ENCODE measurements at places on chromosomes 7 and 10. TPM values are rescaled to one million over a fixed set of nuclear protein-coding genes. Genes with fewer than 3 reads are reported as not detected.
A peak's percentile ranks its signal among the peaks of the same experiment; 100 is the strongest.

Gene HOXA6
- total RNA-seq = not detected

Gene SCART1
- total RNA-seq = 1.3 TPM

Gene TSPAN33
- 11.5 TPM for total RNA-seq

Gene FFAR4
- 0.19 TPM for total RNA-seq

DNA sequence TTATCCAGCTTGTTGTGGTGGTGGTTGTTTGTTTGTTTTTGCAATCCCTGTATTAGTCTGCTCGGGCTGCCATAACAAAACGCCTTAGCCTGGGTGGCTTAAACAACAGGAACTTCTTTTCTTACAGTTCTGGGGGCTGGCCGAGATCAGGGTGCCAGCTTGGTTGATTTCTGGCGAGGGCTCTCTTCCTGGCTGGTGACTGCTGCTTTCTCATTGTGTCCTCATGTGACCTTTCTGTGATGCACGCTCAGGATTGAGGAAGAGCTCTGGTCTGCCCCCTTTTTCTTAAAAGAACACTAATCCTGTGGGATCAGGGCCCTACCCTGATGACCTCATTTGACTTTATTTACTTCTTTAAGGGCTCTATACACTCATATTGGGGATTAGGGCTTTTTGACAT is 107.1 kb upstream of the NRP1 start:
- DNase-seq = no peak
- H3K36me3 ChIP-seq = no peaks in the 10 kb centered on the region
- H3K27me3 ChIP-seq = no peaks in the 10 kb centered on the region
- H3K4me3 ChIP-seq = no peak overlapping the region

- no peaks in the 10 kb centered on the region for H3K27me3 ChIP-seq
- H3K36me3 ChIP-seq = no peaks in the 10 kb centered on the region
- DNase-seq = no peak
- H3K4me1 ChIP-seq = peaks cover 7% of the 10 kb centered on the region
- no peak overlapping the region for H3K4me3 ChIP-seq
These were observed 299.7 kb upstream of the CSTF2T start for GRCh38 chr10:51999096-51999495.

- H3K27ac ChIP-seq = no peak overlapping the region
- peak overlapping the region; percentile 69 for H3K4me3 ChIP-seq
- peaks cover 56% of the 10 kb centered on the region for H3K36me3 ChIP-seq
- no peak for DNase-seq
- no peaks in the 10 kb centered on the region for H3K27me3 ChIP-seq
These were observed 7.5 kb downstream of the LMOD2 start for GRCh38 chr7:123663200-123663599.

GRCh38 chr10:110679486-110680272 is 35.5 kb downstream of the RBM20 start:
- DNase-seq = peak; percentile 76
- no peak overlapping the region for H3K4me3 ChIP-seq
- H3K4me1 ChIP-seq = peaks cover 43% of the 10 kb centered on the region
- peak overlapping the region; percentile 89 for H3K27ac ChIP-seq
- no peaks in the 10 kb centered on the region for H3K27me3 ChIP-seq

GRCh38 chr7:50449881-50450589 is at the start of gene FIGNL1:
FIGNL1 (minus strand) TSS chr7:50450350; CDS start chr7:50447287, 3,063 bp downstream.
- peak within 1 kb of the TSS; percentile 51 for H3K27ac ChIP-seq
- H3K4me3 ChIP-seq = peak within 1 kb of the TSS; percentile 70
- peaks cover 20% of the 10 kb centered on the region for H3K36me3 ChIP-seq
